GM13976 (cell line): ENCODE measurements at places on chromosomes 3 and 15.

- no peak for DNase-seq
These were observed 34.0 kb upstream of the ZNF639 start for GRCh38 chr3:179288845-179289244.

GRCh38 chr3:101703169-101703568 is 16.7 kb upstream of the RPL24 start:
- DNase-seq: no peak

DNA sequence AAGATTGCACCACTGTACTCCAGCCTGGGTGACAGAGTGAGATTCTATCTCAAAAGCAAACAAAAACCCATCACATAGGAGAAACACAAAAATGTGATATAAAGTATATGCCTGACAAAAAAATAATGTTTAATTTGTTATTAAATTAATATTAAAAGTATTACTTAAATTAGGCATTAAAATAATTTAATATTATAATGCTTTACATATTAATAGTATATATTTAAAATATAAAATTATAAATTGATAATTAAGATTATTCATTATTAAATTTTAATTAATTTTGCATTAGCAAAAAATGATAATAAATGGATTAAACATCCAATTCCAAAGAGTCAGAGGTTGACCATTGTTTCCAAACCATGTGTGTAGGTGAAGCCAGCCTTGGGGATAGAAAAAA is 22.0 kb upstream of the GABRA5 start:
- no peak for DNase-seq

GRCh38 chr3:57637391-57637790 is 40.2 kb upstream of the ARF4 start:
- DNase-seq: no peak

DNA sequence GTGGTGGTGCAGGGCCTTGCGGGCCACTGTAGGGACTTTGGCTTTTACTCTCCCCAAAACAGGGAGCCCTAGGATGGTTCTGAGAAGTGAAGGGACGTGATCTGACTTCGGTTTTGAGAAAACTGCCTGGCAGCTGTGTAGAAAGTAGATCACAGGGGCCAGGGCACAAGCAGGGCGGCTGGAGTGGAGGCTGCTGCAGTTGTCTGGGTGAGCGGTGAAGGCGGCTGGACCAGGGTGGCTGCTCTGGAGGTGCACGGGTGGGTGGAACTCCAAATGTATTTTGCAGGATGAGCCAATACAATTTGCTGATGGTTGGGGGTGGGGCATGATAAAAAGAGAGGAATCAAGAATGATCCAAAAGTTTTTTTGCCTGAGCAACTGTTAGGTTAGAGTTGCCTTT is 29.8 kb upstream of the TRH start:
- no peak for DNase-seq

GRCh38 chr15:60708684-60709083 is 229.7 kb upstream of the ICE2 start:
- DNase-seq: no peak

GRCh38 chr3:63951492-63952247 is 39.5 kb upstream of the SCAANT1 start:
- no peak for DNase-seq

GRCh38 chr3:104178680-104179079 is 1188.0 kb upstream of the ALCAM start:
- no peak for DNase-seq

GRCh38 chr15:64732156-64732860 is 43.1 kb downstream of the RBPMS2 start:
- no peak for DNase-seq

- DNase-seq: no peak
These were observed 263.6 kb upstream of the HES1 start for GRCh38 chr3:193872265-193872753.

GRCh38 chr15:56969265-56969895 is 50.9 kb downstream of the TCF12 start:
- no peak for DNase-seq

DNA sequence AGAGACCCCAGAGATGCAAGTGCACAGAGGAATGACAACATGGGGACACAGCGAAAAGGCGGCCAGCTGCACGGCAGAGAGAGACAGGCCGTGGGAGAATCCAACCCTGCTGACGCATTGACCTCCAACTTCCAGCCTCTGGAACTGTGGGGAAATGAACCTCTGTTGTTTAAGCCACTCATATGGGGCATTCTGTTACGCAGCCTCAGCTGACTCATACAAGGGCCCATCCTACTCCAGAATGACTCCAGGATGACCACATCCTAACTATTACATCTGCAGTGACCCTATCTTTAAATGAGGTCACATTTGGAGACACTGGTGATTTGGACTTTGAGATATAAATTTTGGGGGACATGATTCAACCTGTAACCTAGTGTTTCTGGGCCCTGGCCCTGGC is 44.0 kb downstream of the KLF15 start:
- DNase-seq: no peak

DNA sequence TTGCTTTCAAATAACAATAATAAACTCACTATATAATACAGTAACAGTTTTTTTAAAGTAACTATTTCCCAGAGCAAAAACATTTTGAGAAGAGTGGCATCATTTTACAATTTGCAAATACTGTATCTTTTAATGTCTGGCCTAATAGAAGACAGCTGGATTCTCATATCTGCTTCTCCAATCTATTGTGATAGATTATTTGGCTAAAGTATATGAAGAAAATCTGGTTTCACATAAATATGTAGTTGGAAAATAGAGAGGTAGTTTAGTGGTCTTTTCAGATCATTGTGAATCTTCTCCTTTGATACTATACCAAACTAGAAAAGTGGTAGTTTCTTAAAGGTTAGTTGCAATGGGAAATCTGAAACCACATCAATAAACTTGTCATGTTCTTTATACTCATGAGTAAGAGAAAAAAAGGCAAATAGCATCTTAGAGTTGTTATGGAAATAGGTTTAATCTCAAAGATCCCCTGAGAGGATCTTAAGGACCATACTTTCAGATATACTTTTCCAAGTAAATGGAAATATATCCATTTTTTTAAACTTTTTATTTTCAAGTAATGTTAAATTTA is 124.8 kb upstream of the NR2E3 start:
- DNase-seq: no peak

DNA sequence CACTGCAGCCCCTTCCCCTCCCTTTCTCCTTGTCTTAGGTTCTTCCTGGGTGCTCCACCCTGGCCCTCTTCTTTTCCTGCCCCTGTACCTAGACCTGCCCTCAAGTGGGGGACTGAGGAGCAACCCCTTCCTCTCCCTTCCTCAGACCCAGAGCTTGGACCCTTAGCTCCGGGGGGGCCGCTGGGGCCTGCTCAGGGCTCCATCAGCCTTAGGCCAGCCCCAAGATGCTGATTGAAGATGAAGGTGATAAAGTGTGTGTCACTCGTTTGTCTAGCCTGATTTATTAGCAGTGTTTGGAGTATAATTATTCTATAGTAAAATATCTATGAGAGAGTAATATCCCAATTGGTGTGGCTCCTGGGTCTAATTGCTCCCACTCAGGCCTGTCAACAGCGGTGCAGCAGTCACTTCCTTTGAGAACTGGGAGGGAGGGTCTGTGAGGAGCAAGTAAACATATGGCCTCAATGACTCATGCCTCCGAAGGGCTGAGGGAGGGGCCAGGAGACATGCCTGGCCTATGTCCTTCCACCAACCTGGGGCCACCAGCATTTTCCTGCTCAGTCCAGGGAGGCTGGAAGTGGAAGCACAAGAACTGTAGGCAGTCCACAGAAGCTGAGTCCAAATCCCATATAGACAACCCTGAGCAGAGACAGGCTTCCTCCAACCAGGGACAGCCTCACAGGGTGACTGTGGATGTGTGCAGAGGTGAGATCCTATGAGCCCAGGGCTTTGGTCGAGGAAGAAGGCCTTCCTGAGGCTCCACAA is 123.2 kb downstream of the DNAJB8 start:
- no peak for DNase-seq

DNA sequence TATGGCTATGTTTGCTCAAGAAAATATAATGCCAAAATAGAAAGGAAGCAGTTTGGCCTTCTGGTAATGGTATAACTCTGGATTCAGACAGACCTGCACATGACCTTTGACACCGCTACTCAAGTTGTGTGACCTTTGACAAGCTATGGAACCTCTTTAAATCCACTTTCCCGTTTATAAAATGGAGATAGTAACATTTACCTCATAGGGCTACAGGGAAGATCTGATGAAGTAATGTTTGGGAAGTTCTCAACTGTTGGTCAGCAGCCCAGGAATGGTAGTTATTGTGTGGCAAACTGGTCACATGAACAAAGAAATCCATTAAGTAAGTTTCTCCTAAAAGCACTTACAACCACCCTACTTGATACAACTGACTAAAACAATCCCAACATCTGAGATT is 95.1 kb upstream of the PHLDB2 start:
- no peak for DNase-seq

DNA sequence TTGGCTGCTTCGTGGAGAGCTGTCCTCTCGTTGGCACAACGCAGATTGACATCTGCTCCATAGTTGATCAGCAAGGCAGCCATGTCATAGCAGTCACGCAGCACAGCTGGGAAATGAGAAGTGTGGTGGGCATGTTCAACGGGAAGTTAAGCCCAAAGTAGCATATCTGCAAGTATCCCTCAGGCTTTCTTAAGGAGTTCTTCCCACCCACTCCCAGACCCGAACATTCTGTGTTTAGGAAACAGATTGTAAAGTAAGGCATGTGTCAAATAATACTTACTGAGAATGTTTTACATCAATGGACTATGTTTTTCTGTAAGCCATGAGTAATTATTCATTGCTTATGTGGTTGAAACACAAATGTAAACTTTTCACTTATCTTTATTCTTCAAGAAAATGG is 9.2 kb downstream of the ASB14 start:
- DNase-seq: no peak

DNA sequence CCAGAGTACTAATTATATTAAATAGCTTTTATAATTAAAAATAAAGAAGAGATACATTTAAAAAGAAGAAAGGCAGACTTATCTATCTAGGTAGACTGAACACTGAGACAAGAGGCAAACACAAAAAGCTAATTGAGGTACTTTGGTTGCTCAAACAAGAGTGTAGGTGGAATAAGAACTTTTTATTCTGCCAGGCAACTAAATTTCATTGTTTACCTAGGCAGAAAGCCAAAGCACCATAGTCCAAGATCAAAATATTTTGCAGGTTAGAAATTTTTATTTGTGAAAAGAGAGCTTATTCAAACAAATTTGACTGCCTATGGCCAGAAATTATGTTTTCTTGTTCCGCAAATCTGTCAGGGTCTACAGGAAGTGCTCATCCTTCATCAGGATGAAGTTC is 499.6 kb upstream of the GBE1 start:
- no peak for DNase-seq

- no peak for DNase-seq
These were observed 106.5 kb downstream of the ZNF609 start for GRCh38 chr15:64566629-64567427.

GRCh38 chr3:18901571-18901970 is 246.7 kb upstream of the KCNH8 start:
- DNase-seq: no peak

DNA sequence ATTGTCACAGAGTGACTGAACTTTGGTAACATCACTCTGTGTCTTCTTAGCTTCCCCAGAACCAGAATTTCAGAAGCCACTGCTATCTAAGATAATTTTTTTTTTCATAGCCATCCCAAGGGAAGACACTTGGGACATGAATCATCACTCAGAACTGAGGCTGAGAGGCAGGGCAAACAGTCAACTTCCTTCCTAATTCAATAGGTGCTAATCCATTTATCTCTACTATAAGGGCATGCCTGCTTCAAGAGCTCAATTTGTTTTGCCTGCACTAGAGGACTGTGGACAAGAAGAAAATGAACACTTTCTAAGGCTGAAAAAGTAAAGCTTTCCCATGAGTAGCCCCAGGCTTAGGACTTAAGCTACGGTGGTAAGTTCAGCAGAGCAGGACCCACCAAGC is 56.7 kb upstream of the MYRIP start:
- DNase-seq: no peak

DNA sequence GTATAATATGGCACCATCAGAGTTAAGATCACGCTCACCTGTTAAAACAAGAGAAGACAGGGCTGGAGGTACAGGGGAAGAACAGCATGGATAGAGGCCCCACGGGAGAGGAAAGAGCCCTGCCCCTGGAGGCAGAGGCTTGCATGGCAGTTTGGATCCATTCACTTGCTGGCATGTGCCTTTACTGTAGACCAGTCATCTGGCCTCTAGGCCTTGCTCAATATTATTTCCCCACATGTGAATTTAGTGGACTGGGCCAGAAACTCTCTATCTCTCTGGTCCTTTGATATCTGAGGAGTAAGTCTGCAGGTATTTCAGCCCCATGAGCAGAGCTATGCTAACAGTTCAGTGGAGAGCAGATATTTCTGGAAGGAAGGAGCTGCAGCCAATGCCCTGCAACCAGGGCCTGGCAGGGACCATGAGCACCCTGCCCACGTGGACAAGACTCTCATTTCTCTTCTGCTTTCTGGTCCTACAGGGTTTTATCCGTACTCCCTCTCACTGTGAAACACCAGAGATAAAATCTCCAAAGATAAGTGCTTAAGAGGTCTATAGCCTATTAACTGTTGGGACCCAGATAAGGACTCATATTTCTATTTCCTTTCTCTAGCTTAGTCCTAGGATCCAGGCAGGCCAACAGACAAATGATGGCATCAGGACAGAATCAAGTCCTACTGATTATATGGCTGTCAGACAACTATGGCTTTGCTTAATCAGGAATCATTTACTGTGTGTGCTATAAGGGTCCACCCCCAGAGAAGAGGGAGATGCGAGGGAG is 65.0 kb downstream of the CLDN11 start:
- no peak for DNase-seq

GRCh38 chr15:80578871-80579270 is 116.2 kb upstream of the ABHD17C start:
- no peak for DNase-seq

- no peak for DNase-seq
These were observed 81.2 kb upstream of the TCF12 start for GRCh38 chr15:56837273-56837672.

DNA sequence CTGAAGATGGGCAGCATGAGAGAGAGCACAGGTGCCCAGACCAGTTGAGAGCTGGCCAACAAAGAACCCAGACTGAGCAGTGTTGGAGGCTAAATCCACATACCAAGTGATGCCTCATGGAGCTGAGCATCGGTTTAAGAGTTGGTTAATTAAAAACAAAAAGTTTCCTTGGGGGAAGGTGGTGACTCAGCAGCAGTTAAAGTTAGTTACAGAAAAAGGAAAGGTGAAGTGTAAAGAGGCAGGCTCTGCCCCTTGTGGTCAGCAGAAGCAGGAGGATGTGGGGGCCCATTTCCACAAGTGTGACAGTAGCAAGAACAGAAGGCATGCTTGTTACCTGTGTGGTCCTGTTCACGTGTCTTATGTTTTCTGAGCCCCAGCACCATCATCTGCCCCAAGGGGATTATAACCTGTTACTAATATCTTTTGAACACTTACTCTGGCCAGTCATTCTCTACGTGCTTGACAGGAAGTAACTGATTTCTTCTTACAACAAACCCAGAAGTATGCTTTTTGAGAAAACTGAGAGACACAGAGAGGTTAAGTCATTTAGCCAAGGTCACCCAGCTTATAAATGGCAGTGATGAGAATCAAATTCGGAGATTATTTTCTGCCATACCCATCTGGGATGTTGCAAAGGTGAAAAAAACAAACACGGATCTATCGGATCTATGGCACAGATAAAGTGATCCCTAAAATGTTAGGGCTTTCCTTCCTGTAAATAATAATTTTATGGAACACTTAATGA is 91.0 kb downstream of the EPHB1 start:
- no peak for DNase-seq

GRCh38 chr3:158789592-158789991 is 12.3 kb upstream of the MFSD1 start:
- no peak for DNase-seq

- DNase-seq: no peak
These were observed 970.8 kb downstream of the PLOD2 start for GRCh38 chr3:145190138-145190537.
